DMS153 (cell line): ENCODE measurements at places on chromosomes 4 and X.

DNA sequence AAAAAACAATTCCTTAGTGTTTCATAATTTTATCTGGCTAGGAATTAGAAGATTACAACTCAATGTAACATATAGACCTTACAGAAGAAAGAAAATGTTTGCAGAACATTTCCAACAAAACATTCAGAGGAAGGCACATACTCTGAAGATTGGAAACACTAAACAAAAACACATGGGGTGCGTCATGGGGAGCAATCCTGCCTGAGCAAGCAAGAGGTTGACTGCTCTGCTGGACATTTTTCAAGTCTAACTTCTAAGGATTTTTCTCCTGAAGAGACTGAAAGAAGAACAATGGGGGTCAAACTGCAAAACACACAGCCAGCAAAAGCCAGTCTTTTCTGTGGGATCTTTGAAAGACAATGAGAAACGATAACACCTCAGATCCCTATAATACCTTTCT is 182.8 kb downstream of the GUCY2F start:
- no peak for DNase-seq

GRCh38 chrX:130896026-130896425 is 7.0 kb downstream of the ENOX2 start:
- no peak for DNase-seq

GRCh38 chr4:1371176-1372165 is 24.5 kb downstream of the UVSSA start:
- DNase-seq: no peak

GRCh38 chrX:47523713-47524166 is 37.3 kb upstream of the ARAF start:
- DNase-seq: no peak

- no peak for DNase-seq
Measured at GRCh38 chr4:73245955-73246354, 12.6 kb downstream of the ANKRD17 start.

DNA sequence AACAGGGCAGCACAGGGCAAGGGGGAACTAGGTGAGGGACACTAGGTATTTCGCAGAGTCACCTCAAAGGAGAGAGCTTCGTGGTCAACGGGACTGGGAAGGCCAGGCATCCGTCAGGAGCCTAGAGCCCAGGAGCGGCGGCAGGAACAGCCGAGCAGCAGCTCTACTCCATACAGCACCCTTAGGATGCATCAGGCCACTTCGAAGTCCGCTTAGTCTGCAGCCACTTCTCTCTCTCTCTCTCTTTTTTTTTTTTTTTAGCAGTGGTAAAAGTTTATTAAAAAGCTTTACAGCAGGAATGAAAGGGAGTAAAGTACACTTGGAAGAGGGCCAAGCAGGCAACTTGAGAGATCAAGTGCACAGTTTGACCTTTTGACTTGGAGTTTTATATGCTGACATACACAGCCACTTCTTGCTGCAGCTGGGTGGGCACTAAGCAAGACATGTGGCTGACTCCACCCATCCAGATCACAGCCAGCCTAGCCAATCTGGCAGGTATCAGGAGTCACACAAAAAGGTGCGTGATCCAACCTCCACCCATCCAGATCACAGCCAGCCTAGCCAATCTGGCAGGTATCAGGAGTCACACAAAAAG is 209.7 kb upstream of the RADX start:
- no peak for DNase-seq

DNA sequence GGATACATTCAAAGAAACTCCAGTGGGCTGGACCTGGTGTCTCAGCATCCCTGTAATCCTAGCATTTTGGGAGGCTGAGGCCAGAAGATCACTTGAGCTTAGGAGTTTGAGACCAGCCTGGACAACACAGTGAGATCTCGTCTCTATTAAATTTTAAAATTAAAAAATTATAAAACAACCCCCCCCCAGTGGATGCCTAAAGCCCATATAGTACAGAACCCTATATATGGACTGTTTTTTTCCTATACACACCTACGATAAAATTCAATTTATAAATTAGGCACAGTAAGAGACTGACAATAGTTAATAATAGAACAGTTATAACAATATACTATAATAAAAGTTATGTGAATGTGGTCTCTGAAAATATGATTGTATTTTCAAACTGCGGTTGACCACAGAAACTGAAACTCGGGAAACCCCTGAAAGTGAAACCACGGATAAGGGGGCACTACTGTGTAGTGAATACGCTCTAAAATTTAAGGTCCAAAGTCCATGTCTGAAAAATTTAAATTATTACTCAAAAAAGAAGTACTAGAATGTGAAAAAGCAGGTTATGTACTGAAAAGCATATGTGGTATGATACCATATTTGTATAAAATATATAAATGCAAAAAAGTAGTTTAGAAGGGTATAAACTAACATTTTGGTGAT is 2.0 kb downstream of the SMIM14 start:
- no peak for DNase-seq

DNA sequence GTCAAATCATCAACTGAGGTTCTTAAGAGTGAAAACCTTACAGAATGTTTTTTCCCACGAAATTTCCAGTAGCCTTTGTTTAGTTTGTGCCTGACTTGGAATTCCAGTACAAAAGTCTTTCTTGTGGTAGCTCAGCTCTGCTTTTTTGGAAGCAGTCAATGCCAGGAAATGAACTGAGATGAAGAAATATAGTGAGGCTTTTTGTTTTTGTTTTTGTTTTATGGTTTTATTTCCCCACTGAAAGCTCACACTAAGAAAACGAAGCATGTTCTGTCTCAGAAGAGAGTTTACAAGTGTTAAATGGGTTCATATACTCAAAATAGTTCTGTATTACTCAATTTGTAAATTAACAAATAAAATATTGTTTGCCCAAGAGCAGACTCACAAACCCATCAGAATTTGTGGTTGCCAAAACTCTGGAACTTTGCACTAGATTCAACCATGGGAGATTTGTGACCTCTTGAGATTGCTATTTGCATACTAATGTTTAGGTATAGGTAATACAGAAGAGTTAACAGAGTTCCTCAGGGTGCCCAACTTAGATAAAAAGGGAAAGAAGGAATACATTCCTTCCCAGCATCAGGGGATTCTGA is 1060.8 kb downstream of the FAT4 start:
- no peak for DNase-seq

- no peak for DNase-seq
Measured at GRCh38 chr4:23857367-23857959, 32.4 kb downstream of the PPARGC1A start.

GRCh38 chrX:32847921-32848320 is 363.4 kb downstream of the DMD start:
- DNase-seq: no peak

DNA sequence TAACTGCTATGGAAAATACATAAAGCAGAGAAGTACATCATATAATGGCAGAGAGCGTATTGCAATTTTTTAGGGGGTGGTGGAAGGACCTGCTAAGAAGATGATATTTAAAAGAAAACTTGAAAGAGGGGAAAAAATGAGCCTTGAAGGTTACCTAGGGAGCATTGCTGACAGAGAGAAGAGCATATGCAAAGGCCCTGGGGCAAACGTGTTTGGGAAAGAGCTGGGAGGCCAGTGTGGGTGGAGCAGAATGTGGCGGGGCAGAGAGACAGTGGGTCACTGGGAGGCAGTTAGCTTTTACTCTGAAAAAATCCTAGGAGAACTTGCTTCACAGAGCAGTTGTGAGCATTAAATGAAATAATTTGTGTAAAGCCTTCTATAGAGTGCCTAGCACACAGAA is 157.0 kb downstream of the SHROOM3 start:
- no peak for DNase-seq

DNA sequence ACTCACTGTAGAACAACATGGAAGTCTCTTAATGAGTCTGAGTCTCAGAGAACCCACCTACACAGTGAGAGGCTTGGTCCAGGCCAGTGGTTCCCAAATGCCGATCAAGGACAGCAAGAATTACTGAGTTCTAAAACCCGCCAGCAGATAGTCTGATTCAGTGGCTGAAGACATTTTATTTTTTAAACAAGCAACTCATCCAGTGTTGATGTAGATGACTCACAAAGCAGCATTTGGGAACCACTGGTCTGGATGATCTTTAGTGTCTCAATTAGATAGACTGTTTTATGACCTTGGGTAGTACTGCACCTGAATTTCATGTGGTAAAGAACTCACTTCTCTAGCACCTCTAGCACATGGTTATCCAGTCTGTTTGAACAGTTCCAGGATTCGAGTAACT is 193.6 kb downstream of the FBXW7 start:
- no peak for DNase-seq

DNA sequence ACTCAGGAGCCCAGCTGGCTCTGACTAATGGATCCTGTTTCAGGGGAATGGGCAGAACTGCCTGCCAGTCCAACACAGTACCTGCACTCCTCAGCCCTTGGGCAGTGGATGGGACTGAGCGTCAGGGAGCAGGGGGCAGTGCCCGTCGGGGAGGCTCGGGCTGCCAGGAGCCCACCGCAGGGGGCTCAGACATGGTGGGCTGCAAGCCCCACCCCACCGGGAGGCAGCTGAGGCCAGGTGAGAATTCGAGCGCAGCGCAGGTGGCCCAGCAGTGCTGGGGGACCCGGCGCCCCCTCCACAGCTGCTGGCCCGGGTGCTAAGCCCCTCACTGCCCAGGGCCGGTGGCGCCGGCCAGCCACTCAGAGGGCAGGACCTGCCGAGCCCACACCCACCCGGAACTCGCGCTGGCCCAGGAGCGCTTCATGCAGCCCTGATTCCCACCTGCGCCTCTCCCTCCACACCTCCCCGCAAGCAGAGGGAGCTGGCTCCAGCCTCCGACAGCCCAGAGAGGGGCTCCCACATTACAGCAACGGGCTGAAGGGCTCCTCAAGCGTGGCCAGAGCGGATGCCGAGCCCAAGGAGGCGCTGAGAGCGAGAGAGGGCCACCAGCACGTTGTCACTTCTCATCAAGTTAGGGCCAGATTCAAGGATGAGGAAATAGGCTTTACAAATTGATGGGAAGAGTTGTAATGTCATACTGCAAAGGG is 668.8 kb downstream of the GALNTL6 start:
- no peak for DNase-seq

GRCh38 chr4:174117445-174117844 is 166.0 kb downstream of the FBXO8 start:
- no peak for DNase-seq

DNA sequence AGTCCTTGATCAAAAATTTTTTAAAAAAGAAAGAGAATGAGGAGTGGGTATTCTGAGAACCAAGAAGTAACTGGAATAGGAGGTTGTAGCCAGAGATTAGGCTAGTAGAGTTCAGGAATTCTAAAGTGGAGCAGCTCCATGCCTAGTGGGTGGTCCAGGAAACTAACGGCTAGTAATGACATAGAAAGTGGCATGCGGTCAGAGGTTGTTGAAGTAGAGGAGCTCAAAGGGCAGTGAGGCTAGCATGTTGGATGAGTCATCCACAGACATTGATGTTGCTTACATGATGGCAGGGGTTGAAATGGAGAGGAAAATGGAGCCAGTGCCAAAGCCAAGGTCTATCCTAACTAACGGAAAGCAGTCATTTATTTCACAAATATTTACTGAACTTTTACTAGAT is 42.1 kb downstream of the TEX13B start:
- DNase-seq: no peak

GRCh38 chrX:138945219-138945618 is 233.7 kb upstream of the FGF13 start:
- DNase-seq: no peak

DNA sequence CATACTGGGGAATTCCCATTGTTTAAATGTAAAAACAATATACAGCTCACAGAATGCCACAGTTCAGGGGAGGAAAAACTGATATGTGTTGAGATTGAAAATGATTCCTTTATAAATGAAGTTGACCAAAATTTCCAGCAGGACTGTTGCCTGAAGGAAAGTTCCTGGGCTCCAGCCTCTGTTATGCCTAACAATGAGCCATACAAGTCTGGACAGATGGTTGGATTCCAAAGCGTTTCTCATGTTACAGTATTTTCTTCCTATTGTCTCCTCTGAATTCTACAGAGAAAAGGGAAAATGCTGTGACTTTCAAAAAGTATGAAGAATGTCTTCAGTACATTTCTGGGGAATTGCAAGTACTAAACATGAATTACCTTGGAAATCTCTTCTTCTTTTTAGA is 73.3 kb downstream of the ALPK1 start:
- no peak for DNase-seq

DNA sequence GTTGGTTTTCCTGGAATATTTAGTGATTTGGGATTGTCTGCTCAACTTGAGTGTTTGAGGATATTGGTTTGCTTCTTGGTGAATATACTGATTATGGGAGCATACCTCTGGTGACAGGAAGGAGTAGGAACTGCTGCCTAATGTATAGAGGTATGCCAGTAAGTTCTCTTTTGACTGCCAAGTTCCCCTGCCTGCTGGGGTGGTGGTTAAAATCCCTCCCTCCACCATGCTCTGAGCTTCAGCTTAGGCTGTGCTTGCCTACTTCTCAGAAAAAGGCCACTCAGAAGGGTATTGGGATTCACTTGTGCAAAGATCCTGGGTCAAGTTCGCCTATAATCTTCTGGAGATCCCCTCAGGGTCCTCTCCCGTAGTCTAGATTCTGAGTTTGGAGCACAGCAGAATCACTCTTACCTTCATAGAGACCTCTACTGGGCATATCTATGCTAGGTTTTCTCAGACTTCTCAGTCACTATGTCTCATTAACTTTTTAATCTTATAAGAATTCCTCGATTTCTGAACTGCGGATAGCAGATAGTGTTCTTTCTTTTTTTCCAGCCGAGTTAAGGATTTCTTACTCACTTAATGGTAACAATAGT is 44.7 kb upstream of the DCK start:
- no peak for DNase-seq

GRCh38 chr4:173448608-173449379 is 49.9 kb upstream of the SCRG1 start:
- peak; percentile 45 for DNase-seq

GRCh38 chrX:130118441-130119311 is 8.4 kb upstream of the ELF4 start:
- DNase-seq: no peak
